Activated T-helper 2 cell treated with anti-CD3 and anti-CD28 coated beads, Interferon-gamma antibody, Interleukin-2, Interleukin-4, amounts not matched to agents 10 μg/mL and 5 μg/mL and 100 μg/mL, durations not matched to agents 14 hours and 24 hours and 36 hours (primary cell): ENCODE measurements at places on chromosomes 2 and 18. TPM values are rescaled to one million over a fixed set of nuclear protein-coding genes. Genes with fewer than 3 reads are reported as not detected.

DNA sequence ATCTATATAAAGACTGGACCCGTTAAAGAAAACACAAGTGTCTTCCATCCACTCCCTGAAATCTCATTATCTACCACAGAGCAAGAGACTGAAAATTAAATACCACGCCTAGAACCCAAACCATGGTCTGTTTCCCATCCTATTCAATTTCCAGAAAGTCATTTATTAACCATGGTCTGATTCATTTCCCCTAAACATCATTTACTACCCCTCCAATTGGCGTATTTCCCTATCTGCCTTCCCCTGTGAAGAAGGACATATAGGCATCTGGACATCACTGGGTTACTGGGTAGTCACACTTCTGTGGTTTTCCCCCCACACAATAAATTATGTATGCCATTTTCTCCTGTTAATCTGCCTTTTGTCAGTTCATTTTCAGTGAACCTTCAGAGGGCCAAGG is 30.8 kb downstream of the CCDC93 start:
- peaks cover 51% of the 10 kb centered on the region for H3K36me3 ChIP-seq
- no peak overlapping the region for H3K27ac ChIP-seq
- DNase-seq = no peak

DNA sequence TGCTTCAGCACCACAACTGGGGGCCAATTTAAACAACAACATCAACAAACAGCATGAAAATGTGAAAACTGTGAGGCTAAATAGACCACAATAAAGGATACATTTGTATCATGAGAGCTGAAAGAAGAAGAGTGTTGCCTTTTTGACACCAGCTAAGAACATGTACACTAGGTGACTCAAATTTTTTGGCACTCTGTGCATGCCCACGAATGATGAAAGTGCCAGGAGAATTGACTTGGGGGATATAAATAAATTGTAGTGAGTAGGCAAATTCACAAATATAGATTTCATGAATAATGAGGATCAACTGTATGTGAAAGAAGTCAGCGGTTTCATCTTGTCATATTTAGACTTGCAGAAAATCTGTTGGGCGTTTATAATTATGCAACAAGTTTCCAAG is 1388.0 kb upstream of the LRRTM1 start:
- no peaks in the 10 kb centered on the region for H3K4me1 ChIP-seq
- H3K4me3 ChIP-seq = no peak overlapping the region
- H3K27ac ChIP-seq = no peak overlapping the region

DNA sequence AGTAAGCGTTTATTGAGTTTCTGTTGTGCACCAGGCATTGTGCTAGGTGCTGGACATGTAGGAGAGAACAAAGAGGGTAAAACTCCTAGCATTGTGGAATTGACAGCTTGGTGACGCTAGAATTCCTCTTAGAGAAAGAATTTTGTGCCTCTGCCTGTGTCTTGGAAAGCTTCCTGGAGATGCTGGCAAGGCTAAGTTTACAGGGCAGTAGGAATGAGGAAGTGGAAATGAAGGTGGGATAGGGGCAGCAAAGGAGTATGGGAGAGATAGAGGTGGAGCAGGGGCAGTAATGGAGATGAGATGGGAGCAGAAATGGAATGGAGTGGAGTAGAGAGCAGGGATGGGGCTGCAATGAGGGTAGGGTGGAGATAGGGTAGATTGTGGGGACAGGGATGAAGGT is 29.8 kb downstream of the GPR39 start:
- no peaks in the 10 kb centered on the region for H3K27me3 ChIP-seq
- DNase-seq = no peak
- H3K27ac ChIP-seq = no peak overlapping the region
- no peaks in the 10 kb centered on the region for H3K4me1 ChIP-seq
- H3K36me3 ChIP-seq = no peaks in the 10 kb centered on the region

DNA sequence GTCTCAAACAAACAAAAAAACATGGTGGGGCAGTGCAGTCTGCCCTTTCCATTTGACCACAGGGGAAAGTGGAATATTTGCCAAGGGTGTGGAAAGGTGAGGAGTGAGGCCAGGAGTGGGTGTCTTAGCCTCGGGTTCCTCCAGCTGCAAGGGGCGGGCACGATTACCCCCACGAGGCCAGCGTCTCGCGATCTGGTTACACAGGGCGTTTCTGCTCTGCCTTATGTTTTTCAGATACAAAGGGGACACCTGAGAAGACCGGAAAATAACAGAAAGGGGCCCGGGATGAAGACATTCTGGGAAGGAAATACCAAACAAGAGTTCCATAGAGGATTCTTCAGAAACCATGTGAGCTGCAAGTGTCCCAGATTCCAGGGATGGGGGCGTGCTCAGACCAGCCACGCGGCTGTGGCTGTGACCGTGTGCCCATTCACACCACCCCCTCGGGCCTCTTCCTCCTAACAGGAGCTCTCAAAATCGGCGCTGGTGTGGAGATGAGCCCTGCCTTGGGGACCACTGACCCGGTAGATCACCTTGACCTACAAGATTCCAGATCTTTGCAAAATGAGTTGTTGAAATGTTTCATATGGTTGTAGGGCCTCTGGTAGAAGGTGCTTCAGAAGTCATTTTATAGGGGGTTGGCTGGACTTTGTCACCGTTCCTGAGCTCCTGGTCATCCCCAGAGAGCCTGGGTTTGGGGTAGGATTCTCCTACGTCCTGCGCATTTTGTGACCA is 34.2 kb downstream of the FAM178B start:
- H3K27ac ChIP-seq = no peak overlapping the region
- no peak overlapping the region for H3K4me3 ChIP-seq
- H3K36me3 ChIP-seq = no peaks in the 10 kb centered on the region
- DNase-seq = no peak

Gene CHST9
- not detected in 2 replicates for total RNA-seq

Gene KYNU
- total RNA-seq = 0.11 TPM in 1 of 2 replicates, not detected in the other

Gene TEX44
- not detected in 2 replicates for total RNA-seq
